ENCODE measurements at places on chromosomes 7 and 10.

- no peak for DNase-seq
Observed at GRCh38 chr10:89574368-89574767, 39.0 kb upstream of the SLC16A12 start.

- DNase-seq, result no peak
Observed at GRCh38 chr7:37369906-37370305, 78.8 kb downstream of the ELMO1 start.

GRCh38 chr7:91230100-91230499 lies 34.1 kb upstream of the FZD1 start:
- no peak for DNase-seq

DNA sequence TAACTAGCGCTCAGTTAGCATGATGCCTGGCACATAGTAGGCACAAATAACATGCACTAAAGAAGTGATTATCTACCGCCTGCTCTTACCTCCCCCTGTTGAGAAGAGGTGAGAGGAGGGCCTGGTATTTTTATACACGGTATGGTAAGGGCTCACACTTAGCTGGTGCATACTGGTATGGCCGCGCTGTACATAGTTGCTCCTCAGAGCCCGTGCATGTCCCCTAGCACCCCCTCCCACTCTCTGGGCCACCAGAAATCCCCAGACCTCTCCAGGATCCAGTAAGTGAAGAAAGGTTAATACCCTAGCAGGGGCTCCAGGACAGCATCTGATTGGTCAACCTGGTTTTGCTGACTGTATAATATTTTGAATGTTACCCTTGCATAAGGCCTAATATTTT lies 121.4 kb downstream of the RAB11FIP2 start:
- DNase-seq, result no peak

- no peak for DNase-seq
Observed at GRCh38 chr10:119680050-119680449, 28.9 kb downstream of the BAG3 start.

GRCh38 chr10:43256531-43257346 lies 10.1 kb downstream of the RASGEF1A start:
- no peak for DNase-seq

GRCh38 chr7:76428149-76428823 lies 3.5 kb downstream of the ZP3 start:
- DNase-seq, result no peak

- DNase-seq, result no peak
Observed at GRCh38 chr7:78523930-78524329, 725.4 kb downstream of the PHTF2 start.

DNA sequence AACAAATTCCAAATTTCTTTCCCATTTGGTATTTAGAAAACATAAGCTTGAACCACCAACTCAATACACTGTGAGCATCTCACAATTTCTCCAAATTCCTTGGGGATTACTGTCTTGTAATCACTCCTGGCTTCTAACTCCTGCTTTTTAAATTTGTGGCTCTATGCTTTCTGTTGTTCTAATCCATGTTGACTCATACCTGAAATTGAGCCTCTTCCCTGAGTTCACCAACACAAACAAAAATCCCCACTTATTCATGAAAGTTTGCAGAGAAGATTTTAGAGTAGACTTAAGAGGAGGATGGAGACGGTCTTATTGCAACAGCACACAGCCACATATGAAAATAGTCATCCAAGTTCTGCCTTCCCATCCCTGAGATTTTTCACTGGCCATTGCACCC lies 252.5 kb downstream of the PTEN start:
- no peak for DNase-seq

DNA sequence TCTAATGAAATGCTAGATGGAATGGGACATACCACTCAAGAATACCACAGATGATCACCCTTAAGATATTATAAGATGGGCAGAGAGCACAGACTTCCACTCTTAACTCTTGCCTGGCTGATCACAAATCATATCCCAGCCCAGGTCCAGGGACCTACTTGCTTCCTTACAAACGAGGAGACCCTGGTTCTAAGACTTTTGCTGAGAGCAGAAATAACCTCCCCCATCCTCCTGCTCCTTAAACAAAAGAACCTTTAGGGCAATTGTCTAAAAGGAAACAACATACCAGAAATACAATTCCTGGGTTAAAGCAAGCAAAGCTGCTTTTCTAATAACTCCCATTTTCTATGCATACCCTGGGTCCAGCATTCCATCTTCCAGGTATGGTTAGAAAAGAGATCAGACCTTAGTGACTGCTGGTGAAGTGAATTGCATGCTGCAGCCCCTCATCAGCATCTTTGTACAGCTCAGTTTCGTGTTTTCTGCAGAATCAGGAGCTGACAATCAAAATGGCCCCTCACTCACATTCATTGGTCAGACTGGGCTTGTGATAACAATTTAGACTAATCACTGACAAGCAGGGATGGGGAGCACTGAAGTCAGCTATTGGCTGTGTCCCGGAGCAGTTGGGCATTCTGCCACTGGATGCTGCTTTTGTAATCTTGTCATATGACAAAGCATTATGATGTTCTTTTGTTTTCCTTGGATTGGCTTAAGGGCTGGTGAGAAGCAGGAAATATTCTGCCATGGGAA lies 14.6 kb downstream of the IFIT3 start:
- no peak for DNase-seq

DNA sequence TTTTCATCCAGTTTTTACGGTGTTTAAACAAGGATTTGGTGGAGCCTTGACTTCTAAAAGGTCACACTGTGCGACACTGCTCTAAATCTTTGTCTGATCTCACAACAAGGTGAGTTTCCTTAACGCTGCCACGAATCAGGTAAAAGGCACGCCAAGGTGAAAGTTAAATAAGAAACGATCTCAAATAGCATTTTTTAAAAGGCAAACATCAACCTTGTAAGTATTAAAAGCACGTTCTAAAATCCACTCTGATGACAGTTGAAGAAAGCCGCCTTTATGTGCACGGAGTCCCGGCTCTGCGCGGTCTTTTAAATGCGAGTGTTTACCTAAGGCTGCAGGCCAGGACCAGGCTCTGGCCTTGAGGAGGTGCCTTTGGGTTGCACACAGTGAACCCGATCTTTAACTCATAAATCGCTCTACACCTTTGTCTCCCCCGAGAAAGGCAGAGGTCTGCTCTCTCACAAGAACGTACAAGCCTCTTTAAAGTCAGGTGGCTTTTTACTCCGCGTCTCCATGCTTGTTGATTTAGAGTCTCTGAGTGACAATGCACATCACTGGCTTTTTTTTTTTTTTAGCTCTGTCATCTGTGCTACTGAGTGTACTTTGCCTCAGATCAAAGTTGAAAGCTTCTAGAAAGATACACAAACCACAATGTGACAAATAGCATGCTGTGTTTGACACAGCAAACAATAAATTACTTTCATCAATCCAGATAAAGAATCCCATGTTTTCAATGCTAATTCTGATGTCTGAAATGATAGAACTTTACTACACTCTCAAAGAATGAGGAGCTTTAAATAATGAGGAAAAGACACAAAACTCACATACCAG lies 25.9 kb upstream of the RNF32 start:
- DNase-seq, result no peak

DNA sequence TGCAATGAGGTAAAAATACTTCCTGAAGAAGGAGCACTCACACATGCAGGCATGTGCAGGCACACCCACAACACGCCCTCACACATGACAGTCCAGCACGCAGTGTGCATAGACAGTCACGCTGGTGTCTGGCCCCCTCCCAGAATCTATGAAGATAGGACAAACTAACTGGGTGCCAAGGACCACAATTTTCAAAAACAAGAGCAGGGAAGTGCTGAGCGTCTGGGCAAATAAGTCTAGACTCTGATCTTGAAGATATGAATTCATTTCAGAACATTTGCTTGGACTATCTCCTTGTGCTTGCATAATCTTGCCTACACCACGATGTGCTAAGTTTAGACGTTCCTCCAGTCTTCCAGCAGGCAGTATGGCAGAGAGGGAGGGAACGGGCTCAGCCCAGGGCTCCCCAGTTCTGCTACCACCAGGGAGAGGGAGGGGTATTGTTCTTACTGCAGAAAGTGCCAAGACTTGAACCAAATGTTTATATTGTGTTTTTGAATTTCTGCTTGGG lies 276.5 kb upstream of the KLF6 start:
- no peak for DNase-seq

- no peak for DNase-seq
Observed at GRCh38 chr10:6048281-6049030, 13.7 kb downstream of the IL2RA start.

GRCh38 chr7:111198255-111198654 lies 107.3 kb downstream of the LRRN3 start:
- no peak for DNase-seq

- DNase-seq, result no peak
Observed at GRCh38 chr10:21547246-21547645, 13.2 kb downstream of the MLLT10 start.

GRCh38 chr10:73647211-73647874 lies 6.1 kb upstream of the MYOZ1 start:
- DNase-seq, result no peak

DNA sequence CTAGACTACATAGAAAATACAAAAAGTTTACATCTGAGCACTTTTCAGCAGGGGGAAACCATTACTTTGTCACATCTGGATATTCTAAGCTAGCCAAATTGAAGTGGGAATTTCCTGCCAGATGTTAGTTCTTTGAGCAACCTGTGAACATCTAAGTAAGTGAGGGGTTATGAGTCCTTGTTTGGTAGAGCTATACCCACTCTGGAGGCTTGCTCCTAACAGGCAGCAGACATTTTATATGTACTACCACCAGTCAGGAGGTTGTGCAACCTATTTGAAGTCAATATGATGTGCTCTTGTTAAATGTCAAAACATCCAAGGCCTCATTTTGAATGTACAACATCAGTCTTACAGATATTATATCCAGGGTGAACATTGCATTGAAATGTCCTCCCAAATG lies 143.3 kb upstream of the KAT6B start:
- no peak for DNase-seq

DNA sequence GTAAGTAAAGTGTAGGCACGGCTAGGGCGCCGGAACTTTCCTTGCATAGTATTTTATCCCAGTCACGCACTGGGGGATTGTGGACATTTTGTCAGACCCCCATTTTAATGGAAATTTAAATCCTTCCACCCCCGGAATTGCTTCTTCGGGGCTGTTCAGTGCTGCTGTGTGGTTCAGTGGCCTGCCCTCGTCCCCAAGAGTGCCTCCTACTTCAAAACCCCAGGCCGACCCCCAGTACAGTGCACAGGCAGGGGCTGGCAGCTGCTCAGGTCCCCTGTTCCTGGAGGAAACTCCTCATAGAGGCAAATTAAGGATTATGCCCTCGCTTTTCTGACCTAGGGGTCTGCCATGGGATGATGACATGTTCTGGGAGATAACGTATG lies 94.5 kb downstream of the PTPRE start:
- no peak for DNase-seq

DNA sequence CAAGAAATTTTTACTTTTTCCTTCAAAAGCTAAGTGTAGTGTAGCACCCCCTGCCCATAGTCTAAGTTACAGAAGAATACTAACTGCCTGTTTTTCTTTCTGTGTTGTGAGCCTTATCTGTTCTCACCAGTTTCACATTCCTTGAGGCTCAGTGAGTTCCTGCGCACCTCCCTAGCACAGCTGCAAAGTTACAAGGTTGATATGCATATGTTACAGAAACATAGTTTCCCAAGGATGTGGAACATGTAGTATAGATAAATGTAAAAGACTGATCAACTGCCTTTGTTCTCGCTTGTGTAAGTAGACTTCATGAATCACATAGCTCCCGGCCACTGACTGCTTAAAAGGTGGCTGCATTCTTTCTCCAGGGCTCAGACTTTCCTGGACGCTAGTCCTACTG lies 6.7 kb upstream of the ZNF33B start:
- DNase-seq, result no peak

- no peak for DNase-seq
Observed at GRCh38 chr7:155864991-155865690, 52.9 kb upstream of the SHH start.

DNA sequence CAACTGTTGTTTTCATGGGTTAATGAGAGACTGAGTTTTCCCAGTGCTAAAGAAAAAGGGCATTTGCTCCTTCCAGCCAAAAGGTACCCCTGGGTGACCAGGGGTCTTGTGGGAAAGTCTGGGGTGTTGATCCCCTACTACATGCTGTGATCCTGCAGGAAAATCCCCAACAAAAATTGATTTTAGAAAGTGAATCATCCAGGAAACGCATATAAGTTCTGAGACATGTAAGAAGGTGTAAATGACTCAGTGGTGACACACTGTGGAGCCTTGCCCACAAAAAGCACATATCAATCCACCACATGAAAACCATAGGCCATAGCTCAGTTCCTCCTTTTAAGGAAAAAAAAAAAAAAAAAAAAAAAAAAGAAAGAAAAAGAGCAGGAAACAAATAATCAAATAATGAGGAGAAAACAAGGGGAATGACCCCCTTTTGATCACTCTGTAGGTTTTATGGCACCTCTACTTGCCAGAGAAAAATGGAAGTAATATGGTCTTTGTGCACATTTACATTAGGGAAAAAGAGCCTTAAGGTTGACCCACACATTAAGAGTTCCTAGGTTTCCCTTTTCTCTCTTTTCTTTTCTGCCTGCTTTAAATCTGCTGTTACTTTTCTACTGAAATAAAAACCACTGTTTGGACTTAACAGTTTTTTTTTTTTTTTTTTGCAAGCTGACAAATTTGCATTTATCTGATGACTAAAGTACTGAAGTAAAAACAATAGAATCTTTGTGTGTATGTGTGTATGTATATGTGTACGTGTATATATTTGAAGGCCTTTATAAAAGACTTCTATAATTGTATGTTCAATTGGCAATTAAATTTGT lies 386.0 kb downstream of the KIF20B start:
- no peak for DNase-seq

DNA sequence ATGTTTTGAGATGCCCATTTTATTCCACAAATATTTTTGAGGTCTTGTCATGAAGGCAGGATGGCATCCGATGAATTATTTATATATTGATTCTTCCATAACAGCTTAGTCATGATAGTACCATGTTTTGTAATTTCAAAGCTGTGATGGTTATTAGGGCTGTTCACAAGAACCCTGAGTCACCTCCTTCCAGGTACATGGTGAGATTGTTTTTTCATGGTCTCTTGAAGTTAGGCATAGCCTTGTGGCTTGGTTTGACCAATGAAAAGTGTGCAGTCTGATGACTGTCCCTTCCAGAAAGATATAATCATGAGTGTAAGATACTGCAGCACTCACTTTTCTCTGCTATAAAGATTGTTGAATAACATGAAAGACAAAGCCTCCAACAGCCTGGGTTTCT lies 274.8 kb downstream of the FGFR2 start:
- DNase-seq, result no peak

GRCh38 chr7:86664991-86665390 lies 21.3 kb downstream of the GRM3 start:
- DNase-seq, result no peak

Measured in NCI-H2081 (cell line).